ENCODE measurements at places on chromosomes 7 and 10.

- DNase-seq: no peak
Measured at GRCh38 chr7:92696584-92696983, 106.4 kb upstream of the FAM133B start.

- DNase-seq: no peak
Measured at GRCh38 chr7:46071076-46071475, 150.0 kb upstream of the IGFBP3 start.

DNA sequence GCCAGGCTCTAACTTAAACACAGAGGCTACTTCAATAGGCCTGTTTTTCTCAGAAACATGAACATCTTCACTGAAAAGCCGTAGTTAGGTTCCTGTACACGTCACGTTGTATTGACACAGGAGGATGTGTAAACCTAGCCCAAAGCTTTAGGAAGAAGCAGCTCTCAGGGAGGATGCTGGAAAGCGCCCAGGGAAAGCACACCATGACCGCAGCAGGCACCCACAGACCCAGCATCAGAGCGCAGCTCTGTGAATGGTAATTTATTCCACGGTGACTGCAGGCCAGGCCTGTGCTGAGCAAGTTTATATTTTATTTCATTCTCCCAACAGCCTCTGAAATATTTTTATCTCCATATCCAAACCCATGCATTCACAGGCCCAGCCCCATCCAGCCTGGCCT, 51.1 kb downstream of the ASB13 start:
- no peak for DNase-seq

DNA sequence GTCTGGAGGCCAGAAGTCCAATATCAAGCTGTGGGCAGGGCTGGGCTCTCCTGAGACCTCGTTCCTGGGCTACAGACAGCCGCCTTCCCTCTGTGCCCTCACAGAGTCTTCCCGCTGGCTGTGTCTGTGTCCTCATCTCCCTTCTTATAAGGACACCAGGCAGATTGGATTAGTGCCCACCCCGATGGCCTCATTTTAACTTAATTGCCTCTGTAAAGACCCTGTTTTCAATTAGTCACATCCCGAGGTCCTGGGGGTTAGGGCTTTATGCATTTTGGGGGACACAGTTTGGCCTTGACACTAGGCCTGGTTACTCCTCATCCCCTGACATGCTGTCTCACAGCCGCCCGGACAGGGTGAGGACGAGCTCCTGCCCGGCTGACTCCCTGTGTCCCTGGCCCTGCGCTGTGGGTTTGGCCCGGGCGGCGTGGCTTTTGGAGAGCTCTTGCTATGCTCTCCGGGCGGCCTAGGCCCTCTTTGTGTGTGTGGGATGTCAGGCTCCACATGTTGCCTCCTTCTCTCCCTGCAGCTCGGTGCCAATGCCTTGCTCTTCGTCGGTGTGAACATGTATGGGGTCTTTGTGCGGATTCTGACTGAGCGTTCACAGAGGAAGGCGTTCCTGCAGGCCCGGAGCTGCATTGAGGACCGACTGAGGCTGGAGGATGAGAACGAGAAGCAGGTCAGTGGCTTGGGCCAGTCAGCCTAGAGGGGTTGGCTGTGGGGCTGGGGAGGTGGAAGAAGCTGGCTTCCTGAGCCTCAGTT, 18.2 kb downstream of the ADCY1 start:
- no peak for DNase-seq

- no peak for DNase-seq
Measured at GRCh38 chr10:60934215-60935175, 9.5 kb downstream of the RHOBTB1 start.

GRCh38 chr7:82762880-82763279, 319.3 kb upstream of the CACNA2D1 start:
- DNase-seq: no peak

GRCh38 chr10:116286626-116287200, 13.7 kb upstream of the GFRA1 start:
- no peak for DNase-seq

- no peak for DNase-seq
Measured at GRCh38 chr7:37344886-37345579, 103.6 kb downstream of the ELMO1 start.

DNA sequence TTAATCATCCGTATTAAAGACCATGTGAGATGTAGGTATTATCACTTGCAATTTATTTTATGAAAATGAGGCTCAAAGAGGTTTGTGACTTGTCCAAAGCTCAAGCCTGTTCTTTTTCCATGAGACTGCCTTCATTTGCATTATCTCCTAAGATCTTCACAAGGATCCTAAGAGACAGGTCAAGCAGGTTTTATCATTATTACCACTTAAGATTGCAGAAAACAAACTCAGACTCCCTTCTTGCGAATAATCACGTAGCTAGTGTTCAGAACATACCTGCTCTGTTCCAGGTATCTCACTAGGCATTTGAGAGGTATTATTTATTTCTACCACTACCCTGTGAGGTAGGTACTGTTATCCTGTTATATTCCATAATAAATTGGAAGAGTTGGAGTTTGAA, 64.8 kb downstream of the ZNRF2 start:
- no peak for DNase-seq

- DNase-seq: no peak
Measured at GRCh38 chr7:24833549-24833948, 76.3 kb upstream of the GSDME start.

- DNase-seq: no peak
Measured at GRCh38 chr10:120658943-120659885, 191.9 kb upstream of the WDR11 start.

DNA sequence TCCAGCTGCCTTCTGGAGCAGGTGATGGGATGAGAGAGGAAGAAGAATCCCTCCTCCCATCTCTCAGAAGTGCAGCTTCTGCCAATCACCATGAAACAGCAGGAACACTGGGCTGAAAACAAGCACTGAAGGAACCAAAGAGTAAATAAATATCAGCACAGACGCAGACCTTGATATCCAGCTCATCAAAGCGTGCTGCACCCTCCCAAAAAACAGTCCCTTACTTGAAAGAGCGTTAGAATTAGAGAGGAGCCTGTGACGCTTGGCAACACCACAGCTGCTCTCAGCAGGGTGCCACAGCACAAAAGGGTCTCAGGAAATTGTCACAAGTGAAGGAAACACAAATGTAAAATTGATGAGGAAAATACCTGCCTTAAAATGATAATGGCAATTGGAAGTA, 39.5 kb downstream of the KLF6 start:
- DNase-seq: no peak

DNA sequence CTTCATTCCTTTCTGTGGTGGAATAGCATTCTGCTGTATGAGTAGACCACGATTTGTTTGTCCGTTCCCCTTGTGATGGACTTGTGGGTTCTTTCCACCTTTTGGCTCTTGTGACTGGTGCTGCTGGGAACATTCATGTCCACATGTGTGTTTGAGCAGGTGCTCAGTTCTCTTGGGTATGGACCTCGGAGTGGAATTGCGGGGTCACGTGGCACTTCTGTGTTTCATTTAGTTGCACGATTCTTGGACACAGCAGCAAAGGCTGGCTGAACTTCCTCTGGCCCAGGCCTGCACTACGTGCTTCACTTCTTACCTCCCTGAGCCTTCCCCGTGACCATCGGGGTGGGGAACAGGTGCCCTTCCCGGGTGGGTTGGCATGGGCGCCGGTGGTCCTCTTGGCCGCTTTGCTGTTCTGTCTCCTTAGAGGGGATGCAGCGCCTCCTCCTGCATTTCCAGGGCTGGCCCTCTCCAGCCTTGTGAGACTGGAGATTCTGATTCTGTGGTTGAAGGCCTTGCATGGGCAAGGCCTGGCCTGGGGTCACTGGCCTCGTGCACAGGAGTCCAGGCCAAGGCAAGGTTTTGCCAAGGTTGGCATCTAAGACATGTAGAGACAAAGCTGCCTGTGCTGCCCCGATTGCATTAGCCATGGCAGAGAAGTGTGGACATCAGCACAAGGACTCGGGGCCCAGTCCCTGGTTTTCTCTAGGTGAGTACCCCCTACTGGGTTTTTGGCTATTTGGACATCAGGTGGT, 25.1 kb downstream of the DOCK1 start:
- no peak for DNase-seq

DNA sequence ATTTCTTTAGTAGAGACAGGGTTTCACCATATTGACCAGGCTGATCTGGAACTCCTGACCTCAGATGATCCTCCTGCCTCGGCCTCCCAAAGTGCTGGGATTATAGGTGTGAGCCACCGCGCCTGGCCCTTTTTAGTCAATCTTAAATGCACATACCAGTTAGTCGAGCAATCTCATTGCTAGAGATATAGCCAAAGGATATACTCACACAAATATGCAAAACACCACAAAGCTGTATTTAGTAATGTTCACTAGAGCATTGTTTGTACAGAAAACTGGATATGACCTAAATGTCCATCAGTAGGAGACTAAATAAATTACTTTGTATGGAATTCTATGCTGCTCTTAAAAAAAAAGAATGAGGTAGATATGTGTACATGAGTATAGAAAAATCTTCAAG, 24.5 kb upstream of the IL6 start:
- no peak for DNase-seq

DNA sequence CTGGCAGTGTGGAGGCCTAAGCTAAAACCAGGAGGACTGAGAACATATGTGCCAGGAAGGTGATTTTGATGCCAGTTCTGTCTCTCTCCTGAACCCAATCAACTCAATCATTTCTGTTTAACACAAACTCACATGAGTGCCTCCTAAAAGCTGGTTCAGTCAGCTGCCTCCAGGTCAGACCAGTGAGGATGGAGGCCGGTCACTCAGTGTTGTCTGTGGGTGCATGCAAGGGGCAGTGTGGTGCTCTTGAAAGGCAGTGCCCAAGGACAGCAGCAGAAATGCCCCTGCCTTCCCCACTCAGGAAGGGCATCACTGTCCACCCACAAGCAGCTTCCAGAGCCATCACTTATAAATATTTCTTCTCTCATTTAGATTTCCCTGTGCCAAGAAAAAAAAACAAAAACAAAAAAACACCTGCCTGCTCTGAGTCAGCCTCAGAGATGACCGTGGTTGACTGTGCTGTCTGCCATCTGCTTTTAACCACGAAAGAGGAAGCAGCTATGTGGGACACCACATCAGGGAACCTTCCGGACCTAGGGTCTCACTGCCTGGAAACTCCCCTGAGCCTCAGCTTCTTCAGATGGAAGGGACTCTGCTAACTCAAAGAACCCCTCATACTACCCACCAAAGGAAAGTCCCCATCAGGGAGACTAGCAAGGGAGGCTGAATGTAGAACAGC, 39.1 kb downstream of the VOPP1 start:
- peak; percentile 66 for DNase-seq

GRCh38 chr7:9120331-9120730, 686.9 kb downstream of the NXPH1 start:
- DNase-seq: no peak

Measured in activated naive CD4-positive, alpha-beta T cell treated with anti-CD3 and anti-CD28 coated beads, Interleukin-2, amount 50 U/mL, for 16 hours (primary cell).